ENCODE measurements at places on chromosomes 12 and 14. TPM values are rescaled to one million over a fixed set of nuclear protein-coding genes. Genes with fewer than 3 reads are reported as not detected.

GRCh38 chr12:109768901-109769670 lies 55.5 kb downstream of the FAM222A start:
- no peak for DNase-seq

- DNase-seq, result no peak
These were observed 211.5 kb downstream of the SLC41A2 start for GRCh38 chr12:104746467-104747088.

DNA sequence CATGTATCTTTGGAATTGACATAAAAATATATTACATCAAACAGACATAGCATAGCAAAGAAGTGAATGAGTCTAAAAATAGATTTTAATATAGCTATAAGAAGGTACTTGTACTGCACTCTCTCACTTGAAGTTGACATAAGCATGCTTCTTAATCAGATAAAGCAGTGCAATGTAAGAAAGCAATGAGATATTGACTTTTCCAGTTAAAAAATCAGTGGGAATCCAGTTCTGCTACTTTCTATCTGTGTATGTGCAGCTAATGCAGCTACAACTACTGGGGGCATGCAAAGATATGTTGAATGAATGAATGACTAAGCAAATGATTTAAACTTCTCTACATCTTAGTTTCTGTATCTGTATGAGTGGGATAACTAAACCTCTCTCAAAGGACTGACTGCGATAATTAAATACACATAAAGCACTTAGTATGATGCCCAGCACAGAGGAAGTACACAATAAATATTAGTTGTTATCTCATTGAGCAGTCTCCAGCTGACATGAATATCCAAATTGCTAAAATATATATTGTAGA lies 10.3 kb downstream of the WASHC3 start:
- DNase-seq, result no peak

- no peak for DNase-seq
These were observed 69.7 kb downstream of the CIT start for GRCh38 chr12:119807380-119807779.

BBOF1 gene
- total RNA-seq, result 1.3 TPM

PLD4 gene
- total RNA-seq, result not detected

Data from activated CD8-positive, alpha-beta T cell treated with anti-CD3 and anti-CD28 coated beads, Interleukin-2, amount 10 ng/mL, durations not matched to agents 7 days and 5 days (primary cell).